ENCODE measurements at places on chromosomes 6 and 20.
A peak's percentile ranks its signal among the peaks of the same experiment; 100 is the strongest.

GRCh38 chr6:125095580-125096301 lies 57.8 kb upstream of the TPD52L1 start:
- peak; percentile 48 for DNase-seq

DNA sequence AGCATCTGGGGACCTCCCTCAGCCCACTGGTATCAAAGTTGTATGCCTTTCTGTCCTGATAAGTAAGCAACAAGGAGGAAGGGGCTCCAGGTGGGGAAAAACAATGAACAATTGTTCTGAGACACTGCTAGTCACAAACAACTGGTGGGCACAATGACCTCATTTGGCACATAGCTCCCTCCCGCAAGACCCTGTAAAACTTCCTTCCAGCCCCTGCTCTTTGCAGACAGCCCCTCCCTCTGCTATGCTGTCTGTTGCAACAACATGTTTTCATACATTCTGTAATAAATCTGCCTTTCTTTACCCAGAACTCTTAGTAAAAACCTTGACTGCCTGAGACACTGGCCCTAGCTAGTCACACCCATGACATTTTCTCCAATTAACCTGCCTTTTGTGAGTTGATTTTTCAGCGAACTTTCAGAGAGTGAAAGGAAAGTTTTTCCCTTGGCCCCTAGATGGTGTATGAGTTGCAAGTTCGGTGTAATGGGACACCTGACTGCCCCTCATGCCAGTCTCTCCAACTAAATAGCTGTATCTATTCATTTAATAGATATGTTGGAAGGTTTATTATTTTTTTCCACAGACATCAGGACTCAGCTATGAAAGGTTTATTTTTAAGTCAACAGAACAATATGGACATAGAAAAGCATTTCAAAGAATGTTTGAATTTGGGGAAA lies 142.3 kb upstream of the SLC22A16 start:
- no peak for DNase-seq

DNA sequence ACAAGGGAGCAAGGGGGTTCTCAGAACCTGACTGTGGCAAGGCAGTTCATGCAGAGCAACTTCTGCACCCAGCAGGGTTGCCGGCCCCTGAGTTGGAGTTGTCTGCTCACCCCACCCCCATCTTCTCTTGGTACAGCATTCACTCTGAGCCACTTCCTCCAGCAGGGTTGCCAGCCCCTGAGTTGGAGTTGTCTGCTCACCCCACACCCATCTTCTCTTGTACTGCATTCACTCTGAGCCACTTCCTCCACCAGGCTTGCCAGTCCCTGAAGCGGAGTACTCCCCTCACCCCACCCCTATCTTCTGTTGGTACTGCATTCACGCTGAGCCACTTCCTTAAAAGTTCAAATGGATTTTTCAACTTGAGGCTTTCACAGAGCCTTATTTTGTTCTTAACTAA lies 79.7 kb upstream of the SYNDIG1 start:
- no peak for DNase-seq

DNA sequence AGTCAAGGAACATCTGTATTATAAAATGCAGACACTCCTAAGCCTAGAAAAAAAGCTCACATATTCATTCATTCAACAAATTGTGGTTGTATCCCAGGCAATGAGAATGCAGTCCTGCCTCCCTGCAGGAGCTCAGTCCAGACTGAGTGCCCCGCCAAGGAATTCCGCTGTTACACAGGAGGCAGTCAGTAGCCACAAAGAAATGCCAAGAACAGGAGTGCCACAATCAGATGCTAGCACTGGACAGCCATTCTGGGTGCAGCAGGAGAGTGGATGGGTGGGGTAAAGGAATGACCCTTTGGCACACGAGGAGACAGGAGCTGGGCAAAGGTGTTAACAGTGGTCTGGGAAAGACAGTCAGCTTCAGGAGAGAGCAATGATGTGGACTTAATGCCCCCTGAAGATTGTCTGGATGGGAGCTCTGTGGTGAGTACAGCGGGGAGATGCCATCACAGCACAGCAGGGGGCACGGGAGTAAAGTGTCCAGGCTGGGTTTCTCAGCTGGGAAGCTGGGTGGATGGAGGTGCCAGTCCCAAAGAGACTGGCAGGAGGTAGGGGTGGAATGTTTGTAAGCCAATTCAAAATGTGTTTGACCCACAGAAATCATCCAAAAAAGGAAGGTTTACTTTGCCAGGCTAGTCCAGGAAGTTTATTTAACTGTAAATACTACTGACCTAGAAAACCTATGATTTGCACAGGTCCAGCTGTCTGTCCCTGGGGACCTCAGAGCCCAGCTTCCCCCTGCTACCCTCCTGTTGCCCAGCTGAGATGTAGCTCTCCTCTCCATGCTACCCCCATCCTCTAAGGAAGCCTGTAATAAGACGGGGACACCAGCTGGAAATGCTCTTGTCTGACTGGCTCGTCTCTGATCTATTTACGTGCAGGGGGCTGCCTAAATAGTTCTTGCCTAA lies 84.1 kb downstream of the SLC23A2 start:
- no peak for DNase-seq

GRCh38 chr20:18580012-18580411 lies 7.8 kb upstream of the DTD1 start:
- DNase-seq: no peak

DNA sequence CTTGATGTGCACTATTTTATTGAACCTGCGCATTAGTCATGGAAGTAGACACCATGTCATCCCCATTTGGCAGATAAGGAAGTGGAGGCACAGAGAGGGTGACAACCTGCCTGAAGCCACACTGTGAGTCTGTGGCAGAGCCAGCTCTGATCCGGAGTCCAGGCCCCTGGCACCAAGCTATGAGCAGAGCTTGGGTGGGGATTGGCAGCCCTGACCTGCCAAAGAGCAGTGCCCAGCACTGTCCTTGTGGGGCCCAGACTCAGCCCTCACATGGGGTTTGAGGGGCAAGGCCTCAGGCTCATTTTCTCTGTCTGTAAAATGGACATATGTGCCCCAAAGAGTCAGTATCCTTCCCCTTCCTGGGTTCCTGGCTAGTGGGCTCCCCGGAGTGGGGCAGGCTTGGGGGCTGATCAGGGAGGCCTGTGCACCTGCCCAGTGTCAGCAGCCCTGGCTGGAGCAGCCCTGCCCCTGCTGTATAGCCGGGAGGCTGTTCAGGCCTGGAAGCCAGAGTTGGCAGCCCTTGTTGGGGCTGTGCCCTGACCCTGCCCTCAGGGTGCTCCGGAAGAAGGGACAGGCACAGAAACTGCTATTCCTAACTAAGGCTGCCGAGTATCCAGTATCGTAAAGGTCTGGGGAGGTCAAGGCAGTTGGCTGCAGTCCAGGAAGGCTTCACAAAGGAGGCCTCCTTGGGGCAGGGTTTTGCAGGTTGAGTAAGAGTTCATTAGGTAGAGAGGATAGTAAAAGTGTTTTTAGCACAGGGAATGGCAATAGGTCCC lies 38.7 kb downstream of the TGM2 start:
- no peak for DNase-seq

- DNase-seq: no peak
These were observed 69.6 kb downstream of the PYGB start for GRCh38 chr20:25317351-25318075.

DNA sequence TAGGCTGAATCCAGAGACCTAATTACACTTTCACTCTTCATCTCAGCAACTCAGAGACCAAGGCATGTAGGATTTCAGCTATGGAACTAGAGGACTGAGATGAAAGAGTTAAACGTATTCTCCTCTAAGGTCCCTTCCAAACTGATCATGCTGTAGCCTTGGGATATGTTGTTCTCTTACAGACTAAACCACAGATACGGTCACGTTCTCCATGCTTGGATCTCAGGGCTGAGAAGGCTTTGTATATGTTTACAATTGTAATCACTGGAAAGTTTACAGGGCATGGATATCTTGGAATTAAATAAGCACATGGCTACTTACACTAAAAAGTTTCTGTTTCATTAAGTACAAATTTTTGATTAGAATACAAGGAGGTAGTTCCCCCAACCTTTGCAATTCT lies 50.1 kb downstream of the PKIB start:
- no peak for DNase-seq

- DNase-seq: peak; percentile 94
These were observed at the start of gene SNX21 for GRCh38 chr20:45833030-45833882. TSS of gene SNX21 (plus strand) at chr20:45833799. CDS start at chr20:45833920, 121 bp downstream.

DNA sequence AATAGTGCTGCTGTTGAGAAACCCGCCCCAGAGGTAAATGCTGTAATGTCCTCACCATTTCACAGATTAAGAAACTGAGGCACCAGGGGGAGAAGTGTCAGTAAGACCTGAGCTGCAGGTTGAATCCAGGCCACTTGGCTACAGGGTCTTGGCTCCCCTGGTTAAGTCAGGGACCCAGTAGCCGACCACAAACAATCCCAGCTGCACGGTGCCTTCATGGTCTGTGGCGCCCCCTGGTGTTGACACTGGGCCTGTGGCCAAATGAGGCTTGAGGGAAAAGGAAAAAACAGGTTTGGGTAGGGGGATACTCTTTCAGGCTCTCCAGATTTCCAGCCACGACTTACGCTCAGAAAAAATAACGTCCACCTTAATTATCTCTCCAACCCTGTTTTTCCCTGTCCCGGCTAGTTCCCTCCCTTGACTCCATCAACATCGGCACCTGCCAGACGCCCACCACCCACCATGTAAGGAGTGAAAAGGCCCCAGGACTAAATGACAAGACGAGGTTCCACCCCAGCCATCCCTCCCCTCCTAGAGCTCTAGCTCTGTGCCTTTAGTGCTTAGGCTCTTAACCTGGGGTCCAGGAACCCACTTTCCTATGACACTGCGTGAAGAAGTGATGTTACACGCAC lies 47.7 kb upstream of the POLR1H start:
- DNase-seq: peak; percentile 46

DNA sequence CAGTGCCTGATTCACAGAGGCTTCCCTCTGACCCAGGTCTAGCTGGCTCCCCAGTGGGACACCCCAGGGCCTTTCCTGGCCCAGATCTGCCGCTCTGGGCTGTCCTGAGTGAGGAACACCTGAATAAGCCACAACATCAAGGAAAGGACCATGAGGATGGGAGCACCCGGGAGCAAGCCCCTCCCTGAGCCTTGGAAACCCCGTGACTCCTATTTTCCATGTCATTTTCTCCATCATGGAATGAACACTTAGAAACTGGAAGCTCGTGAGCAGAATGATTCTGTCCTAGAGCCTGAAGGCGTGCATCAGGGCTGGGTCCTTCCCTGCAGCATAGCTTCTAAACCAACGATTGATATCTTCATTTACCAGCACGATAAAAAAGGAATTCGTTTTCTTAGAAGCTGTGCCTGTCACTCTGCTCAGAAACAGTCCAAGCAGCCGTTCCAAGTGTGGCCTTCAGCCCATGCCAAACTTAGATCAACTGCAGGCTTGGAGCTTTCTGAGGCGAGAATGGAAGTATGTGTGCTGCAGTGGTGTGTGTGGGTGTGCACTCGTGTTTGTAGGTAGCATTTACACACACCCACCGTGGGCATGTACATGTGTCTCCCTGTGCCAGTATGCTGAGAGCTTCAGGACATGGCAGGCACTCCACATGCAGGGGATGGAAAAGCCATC lies 83.2 kb upstream of the FOXC1 start:
- peak; percentile 15 for DNase-seq

DNA sequence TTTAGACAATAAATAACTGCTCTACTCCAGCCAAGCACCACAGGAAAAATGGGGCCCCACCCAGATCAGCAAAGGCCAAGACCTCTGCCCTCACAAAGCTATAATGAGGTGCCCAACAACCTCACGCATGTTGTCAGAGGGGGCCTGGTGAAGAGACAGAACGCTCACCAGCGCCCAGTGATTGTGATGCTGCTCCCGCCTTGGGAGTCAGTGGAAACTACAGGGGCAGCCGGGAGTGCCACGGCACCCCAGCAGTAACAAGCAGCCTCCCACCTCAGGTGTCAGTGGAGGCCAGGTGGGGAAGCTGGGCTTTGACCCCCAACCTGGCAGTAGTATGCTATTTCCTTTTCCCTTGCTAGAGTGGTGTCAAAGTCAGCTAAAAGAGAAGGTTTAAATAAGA lies 47.4 kb downstream of the TCP11 start:
- DNase-seq: no peak

DNA sequence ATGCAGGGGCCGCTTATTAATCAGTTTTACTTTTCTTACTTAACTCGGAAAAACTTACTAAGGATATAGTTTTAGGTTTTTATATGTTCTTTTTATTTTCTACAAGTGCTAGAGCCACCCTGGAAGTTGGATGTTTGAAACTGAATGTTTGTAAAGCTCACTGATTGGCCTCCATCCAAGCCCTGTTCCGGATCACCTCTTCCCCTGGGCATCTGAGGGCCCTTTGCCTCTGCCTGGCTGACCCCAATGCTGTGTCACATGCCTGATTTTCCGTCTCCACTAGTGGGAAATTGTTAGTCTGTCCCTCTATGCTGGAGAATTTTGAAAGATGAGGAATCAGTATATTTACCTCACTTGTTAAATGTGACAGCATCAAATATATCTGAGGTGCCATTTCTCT lies 79.3 kb downstream of the SLC35F1 start:
- DNase-seq: no peak

DNA sequence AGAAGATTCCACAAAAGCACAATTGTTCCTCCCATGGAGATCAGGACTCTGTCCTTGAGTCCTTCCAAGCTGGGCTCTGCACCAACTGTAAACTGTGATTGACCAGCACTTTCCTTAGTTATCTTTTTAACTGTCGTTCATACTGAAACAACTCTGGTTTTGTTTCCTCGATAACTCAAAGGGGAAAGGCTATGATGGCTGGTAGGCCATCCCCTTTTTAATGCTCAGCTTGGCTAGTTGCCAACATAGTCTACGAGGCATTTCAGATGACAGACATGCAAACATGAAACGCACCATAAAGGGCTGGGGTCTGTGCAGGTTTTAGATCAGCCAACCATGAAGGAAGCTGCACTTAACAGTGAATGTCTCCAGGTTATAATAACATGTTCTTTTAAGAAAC lies 497.1 kb upstream of the ARID1B start:
- no peak for DNase-seq

GRCh38 chr6:148479497-148479896 lies 136.9 kb downstream of the SASH1 start:
- DNase-seq: no peak

DNA sequence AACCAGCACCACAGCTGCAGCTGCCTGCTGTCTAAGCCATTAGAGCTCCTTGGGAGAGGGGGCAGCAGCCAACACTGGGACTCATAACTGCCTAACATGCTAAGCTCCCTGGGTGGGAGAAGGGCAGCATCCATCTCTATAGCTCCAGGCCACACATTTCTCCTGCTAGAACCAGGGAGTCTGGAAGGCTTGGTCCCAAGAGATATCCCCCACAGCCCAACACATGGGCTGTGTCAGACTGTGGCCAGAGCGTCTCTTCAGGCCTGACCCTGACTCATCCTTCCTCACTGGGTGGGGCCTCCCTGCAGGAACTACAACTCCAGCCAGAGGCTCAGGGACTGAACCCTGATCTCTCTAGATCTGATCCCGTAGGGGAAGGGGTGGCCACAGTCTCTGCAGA lies 411.1 kb downstream of the HDGFL1 start:
- DNase-seq: peak; percentile 24

DNA sequence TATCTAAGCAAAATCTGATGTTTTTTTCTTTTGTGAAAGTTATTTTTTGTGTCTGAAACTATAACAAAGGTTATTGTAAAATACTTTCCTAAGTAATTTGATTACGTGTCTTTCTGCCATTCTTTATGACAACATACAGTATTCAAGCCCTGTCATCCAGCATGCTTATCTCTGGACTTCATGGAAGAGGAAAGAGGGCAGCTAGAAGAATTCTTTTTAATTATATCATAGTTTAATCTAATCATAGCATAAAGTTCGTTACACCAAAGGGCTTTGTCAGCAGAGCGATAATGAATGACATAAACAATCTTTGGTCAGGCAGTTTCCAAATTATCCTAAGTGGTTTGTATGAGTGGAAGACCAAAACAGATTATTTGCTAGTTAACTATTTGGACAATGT lies 3.5 kb downstream of the ENPP3 start:
- no peak for DNase-seq
